ENCODE measurements at places on chromosomes 2 and 18.

DNA sequence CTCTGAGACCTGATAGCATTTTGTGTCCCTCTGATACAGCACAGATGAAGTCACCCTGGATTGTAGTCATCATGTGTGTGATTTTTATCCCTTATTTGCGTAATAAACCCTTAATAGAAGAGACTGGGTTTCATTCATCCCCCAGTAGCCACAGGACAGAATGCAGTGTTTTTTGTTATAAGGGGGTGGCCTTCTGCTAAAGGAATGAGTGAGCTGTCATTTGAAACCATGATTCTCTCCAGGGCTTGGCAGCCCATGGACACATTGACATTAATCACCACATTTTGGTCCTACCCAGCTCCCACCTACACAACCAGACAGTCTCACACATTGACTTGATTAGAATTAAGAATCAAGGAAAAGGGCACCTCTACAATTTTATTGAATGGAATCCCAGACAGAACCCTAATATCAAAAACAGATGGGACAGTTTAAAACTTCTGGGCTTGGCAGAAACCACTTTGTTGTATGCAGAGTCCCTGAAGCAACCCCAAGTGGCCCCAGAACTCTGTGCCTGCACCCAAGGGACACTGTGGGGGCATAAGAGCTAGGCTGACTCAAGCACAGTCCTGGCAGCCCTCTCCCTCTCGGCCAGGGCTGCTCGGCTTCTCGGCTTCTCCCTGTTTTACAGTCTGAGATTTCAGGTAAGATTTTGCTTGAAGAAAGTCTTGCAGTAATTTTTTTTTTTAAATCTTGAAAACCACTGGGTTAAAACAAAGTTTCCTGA lies 254.0 kb upstream of the SLC14A2 start:
- DNase-seq: no peak

GRCh38 chr2:73922681-73923080 lies 4.0 kb upstream of the DGUOK start:
- no peak for DNase-seq

GRCh38 chr18:2714140-2714539 lies 58.6 kb downstream of the SMCHD1 start:
- DNase-seq: no peak

DNA sequence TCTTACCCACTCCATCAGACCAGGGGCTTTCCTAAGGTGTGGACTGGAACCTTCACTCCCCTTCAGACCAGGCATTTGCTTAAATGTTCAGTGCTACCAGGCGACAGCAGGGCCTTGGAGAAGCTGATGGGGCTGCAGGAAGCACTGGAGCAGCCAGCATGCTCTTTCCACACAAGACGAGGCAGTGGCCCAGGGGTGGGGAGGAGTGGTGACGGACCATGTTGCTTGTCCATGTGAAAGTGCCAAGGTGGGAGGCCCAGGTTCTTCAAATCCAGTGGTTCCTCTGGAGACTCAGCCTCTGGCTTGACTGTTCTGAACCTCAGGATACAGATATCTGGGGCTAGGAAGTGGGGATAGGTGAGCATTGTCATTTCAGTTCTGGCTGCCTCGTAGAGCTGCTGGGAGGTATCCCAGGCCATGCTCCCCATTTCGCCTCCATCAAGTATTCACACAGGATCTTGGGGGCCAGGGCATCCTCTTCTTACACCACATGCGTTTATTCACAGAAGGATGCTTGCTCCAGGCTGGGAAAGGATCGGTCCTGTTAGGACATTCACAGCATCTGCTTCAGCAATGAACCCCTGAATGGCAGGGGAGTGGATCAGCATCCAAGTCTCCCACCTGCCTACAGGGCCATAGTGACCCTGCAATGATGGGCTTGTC lies 62.2 kb downstream of the SFXN5 start:
- no peak for DNase-seq

DNA sequence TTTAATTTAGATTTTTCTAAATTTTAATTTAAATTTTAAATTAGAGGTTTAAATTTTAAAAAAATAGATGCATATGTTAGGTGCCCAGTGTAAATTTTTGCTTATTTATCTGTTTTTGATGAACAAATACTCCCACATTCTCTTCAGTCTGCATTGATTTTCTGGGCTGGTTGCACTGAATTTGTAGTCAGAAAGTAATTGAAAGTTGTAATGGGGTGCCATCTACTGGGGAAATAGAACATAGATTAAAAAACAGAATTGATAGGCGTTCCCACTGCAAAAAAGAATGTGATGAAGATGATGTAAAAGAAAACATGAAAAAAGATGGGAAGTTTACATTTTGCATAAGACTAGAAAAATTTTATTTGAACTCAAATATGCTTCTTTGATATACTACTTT lies 51.7 kb upstream of the CCDC85A start:
- no peak for DNase-seq

DNA sequence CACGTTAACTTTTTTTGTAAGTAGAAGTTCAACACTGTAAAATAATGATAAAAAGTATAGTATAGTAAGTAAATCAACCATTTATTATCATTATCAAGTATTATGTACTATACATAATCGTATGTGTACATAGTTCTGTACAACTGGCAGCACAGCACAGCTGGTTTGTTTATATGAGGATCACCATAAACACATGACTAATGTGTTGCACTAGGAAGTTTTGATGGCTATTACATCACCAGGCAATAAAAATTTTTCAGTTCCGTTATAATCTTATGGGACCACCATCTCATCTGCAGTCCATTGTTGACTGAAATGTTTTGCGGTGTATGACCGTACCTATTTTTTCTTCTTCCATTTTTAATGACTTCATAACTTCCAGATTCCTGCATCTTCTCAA lies 39.2 kb upstream of the ZNF385B start:
- no peak for DNase-seq

- no peak for DNase-seq
These were observed 26.8 kb downstream of the SH3BP4 start for GRCh38 chr2:234978466-234979203.

- DNase-seq: no peak
These were observed 16.3 kb upstream of the KCNG2 start for GRCh38 chr18:79781331-79781941.

All from stimulated activated CD4-positive, alpha-beta T cell treated with anti-CD3 and anti-CD28 coated beads, Interleukin-12 subunit alpha, Interleukin-12 subunit beta, amount 100 ng/mL, for 4 hours (primary cell).